ENCODE measurements at places on chromosomes 1 and 21.

DNA sequence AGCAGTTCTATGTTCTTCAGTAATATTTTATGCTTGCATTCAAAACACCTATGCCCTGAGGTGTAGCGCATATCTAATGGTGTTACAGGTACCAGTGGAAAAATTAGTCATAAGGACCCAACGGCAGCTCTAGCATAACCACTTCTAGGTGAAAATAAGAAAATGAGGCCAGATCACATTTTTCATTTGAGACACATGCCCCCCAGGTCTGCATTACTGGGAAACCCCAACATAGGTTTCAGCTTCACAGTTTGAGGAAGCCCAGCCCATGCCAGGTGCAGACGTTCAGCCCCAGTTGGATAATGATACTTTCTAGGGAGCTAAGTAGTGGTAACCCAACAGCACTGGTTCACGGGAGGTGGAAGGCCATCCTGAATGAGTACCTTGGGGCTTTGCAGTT lies 129.8 kb downstream of the CNIH3 start:
- H3K36me3 ChIP-seq, result no peaks in the 10 kb centered on the region
- H3K4me3 ChIP-seq, result no peak overlapping the region
- no peaks in the 10 kb centered on the region for H3K27me3 ChIP-seq
- DNase-seq, result no peak
- H3K4me1 ChIP-seq, result no peaks in the 10 kb centered on the region

DNA sequence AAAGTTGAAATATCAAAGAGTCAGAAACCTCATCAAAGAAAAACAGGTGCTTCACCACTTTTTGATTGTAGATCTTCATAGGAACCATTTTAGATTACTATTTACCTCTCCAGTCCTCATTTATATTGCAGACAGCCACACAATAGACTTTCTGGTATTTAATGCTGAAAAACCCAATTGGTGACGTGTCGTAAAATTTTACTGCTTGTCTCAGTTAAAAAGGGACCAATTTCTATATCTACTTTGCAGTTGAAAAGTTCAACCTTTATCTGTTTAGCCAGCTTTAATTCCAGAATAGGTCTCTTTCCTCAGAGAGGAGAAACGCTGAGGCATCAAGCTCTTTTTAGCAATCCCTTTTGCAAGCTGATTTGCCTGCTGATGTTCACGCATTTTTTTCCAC lies 1722.4 kb downstream of the PLA2G4A start:
- no peaks in the 10 kb centered on the region for H3K36me3 ChIP-seq
- no peak overlapping the region for H3K27ac ChIP-seq
- H3K4me1 ChIP-seq, result no peaks in the 10 kb centered on the region
- DNase-seq, result no peak
- no peaks in the 10 kb centered on the region for H3K27me3 ChIP-seq

DNA sequence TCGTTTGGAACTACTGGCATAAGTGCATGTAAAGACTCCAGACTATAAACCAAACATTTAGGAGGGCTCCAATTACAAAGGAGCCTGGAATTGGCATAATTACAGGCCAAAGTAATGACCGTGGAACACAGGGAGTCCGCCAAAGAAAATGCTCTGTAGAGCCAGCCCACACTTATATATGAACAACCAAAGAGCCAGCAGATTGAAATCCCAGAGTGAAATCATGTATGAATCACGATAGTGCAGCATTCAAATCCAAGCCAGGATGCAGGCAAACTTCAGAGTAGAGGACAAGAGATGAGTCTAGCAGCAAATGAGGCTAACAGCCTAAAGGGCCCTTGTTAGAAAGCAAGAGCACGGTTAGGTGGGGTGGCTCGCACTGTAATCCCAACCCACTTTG lies 13.1 kb downstream of the VPS26C start:
- H3K4me1 ChIP-seq, result peaks cover 20% of the 10 kb centered on the region
- no peak overlapping the region for H3K4me3 ChIP-seq
- DNase-seq, result no peak
- H3K27me3 ChIP-seq, result no peaks in the 10 kb centered on the region
- H3K27ac ChIP-seq, result no peak overlapping the region

DNA sequence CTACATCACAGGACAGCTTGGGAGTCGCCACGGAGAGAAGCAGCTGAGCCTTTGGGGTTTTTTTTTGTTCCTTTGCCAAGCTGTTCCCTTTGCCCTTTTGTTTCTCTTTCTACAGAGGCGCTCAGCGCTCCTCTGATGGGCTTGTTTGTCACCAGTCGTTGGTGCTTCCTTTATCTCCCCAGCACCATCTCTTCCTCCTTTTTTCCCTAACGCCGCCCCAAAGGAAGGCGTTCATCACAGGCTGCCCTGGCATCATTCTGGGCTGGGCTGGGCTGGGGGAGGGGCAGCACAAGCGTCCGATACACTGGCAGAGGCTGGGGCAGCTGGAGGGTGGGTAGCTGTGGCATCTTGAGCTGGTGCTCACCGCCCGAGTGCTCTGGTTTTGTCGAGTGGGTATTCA lies 10.5 kb downstream of the IGSF21 start:
- no peak overlapping the region for H3K4me3 ChIP-seq
- no peak for DNase-seq
- no peaks in the 10 kb centered on the region for H3K27me3 ChIP-seq
- no peaks in the 10 kb centered on the region for H3K36me3 ChIP-seq
- H3K27ac ChIP-seq, result no peak overlapping the region
- H3K4me1 ChIP-seq, result no peaks in the 10 kb centered on the region

DNA sequence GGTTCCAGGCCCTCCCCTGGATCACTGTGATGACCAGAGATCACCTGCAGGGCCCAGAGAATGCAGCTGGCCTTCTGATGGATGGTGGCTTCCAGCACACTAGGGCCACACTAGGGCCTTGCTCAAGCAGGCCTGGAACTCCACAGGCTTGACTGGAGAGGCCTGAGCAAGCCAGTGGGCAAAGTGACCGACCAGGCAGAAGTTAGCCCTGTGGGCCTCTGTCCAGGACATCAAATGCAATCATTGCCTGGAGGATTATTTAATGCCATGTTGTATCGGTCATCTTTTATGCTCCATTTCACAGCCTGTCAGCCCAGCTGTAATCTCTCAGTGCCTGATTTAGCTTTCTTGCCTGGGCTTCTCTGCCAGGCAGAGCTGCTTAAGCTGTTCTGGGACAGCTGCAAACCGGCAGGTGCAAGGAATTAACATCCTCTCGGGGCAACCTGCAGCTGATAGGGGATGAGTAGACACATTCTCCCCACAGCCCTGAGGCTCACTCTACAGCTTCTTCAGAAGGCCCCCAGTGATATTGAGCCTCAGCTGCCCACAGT lies 17.7 kb downstream of the NENF start:
- H3K27me3 ChIP-seq, result no peaks in the 10 kb centered on the region
- DNase-seq, result no peak
- H3K4me3 ChIP-seq, result no peak overlapping the region
- no peak overlapping the region for H3K27ac ChIP-seq
- peaks cover 6% of the 10 kb centered on the region for H3K36me3 ChIP-seq

All from thymus (tissue), 14 donors.